ENCODE measurements at places on chromosomes 5 and 9.

GRCh38 chr5:79759848-79760247 lies 70.2 kb downstream of the CMYA5 start:
- DNase-seq = no peak

DNA sequence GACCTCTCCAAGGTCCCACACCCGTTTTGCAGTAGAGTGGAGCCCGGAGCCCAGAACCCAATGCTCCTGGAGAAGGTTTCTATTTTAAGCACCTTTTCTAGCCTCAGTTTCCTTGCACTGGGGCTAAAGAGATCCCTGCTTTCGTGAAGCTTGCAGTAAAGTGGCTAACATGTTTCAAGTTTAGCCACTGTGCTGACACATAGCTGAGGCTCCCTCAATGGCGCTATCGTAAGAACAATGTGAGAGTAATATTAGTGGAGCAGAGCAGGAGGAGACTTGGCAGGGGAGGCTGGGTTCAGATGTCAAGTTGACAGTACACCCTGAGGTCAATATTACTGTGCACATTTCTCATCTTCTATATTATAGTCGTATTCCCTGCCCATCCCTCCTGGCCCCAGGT lies 7.9 kb downstream of the CTXN3 start:
- no peak for DNase-seq

DNA sequence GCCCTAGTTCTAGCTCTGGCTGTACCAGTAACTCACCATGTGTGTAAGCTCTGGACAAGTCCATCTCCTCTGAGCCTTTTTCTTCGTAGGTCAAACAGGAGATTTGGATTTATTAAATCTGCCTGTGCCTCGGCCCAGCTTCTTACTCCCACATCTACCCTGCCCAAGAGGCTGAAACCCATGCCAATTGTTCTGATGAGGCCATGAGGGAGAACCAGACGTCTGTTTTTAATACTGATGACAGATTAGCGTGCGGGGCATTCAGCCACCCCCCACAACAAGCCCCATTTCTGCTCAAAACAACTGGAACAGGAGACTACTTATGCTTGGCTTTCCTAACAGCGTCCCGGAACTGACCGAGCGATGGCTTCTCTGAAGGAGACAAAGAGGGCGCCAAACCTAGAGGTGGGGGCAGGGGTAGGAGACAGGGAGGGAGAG lies 81.2 kb upstream of the TRIM32 start:
- no peak for DNase-seq

- no peak for DNase-seq
These were observed 83.5 kb upstream of the HSPA9 start for GRCh38 chr5:138658676-138659075.

- no peak for DNase-seq
These were observed 45.3 kb downstream of the INSYN2B start for GRCh38 chr5:169934990-169935389.

- no peak for DNase-seq
These were observed 120.3 kb downstream of the ADCY2 start for GRCh38 chr5:7516253-7516652.

- no peak for DNase-seq
These were observed 3.3 kb upstream of the FOXB2 start for GRCh38 chr9:77016121-77016525.

Data from CD4-positive, alpha-beta T cell treated with Interferon alpha-2 for 1 hour (primary cell).